AG09319 (cell line): ENCODE measurements at places on chromosomes 5 and 9.

DNA sequence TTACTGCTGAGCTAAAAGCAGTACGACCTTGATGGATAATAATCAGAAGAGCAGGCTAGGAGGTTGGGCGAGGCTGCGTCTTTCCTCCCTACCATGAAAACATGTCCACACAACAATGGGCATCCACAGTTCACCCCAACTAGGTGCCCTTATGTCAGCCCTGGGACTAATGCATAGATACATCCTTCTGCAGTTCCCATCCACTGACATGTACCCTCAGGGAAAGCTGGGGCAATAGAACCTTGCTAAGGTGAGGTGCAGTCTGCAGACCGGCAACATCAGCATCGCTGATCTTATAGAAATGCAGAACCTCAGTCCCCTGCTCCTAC lies 697 bp upstream of the PRUNE2 start:
- no peak for DNase-seq

DNA sequence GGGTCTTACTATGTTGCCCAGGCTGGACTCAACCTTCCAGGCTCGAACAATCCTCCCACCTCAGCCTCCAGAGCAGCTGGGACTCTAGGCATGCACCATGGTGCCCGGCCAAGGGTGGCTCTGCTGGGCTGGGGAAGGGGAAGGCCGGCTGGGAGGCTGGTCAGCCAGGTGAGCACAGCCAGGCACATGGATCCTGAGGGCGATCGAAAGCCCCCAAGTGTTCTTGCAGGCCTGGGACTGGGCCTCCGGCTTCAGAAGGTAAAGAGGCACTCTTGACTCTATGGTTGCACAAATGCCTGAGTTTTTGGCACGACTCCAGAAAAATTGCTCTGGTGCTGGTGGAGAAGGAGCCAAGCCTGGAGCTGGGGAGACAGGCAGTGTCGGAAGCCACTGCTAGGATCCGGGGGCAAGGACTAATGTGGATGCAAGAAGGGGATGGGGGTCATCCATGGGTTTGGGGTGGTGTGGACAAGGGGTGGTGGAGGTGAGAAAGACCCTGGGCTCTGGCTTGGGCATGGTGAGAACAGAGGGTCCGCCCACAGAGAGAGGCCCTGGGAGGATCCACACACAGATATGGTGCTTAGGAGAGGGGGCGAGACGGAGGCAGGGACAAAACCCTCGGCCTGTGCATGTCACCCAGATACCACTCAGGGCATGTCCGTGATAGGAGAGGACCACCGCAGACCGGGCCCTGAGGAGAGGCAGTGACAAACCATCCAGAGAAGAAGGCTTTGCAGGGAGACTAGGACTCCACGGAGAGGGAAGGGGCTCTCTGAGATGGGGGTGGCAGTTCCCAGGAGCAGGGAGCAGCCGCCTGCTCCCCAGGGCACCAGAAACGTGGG lies 51.1 kb upstream of the COL5A1 start:
- DNase-seq, result no peak

- DNase-seq, result no peak
Observed at GRCh38 chr5:4199049-4199841, 603.6 kb downstream of the IRX1 start.

DNA sequence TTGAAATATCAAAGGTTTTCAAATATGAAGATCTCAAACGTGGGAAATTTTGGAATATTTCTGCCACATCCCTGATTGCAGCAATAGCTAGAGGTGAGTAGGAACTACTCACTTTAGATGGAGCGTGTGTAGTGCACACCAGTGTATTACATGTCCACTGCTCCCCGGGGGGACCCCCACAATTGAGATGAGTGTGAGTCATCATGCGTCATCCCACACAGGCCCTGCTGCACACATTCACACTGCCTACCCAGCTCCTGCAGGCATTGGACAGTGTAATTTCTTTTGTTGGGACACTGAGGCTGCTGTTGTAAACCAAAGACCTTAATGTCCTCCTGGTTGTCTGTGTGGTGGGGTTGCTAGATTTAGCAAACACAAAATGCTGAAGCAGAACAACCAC lies 280.0 kb downstream of the GAS1 start:
- DNase-seq, result no peak
